NCI-H2107 (cell line): ENCODE measurements at places on chromosomes 13 and 19.

- no peak for DNase-seq
Observed at GRCh38 chr13:93723316-93723715, 496.7 kb downstream of the GPC6 start.

DNA sequence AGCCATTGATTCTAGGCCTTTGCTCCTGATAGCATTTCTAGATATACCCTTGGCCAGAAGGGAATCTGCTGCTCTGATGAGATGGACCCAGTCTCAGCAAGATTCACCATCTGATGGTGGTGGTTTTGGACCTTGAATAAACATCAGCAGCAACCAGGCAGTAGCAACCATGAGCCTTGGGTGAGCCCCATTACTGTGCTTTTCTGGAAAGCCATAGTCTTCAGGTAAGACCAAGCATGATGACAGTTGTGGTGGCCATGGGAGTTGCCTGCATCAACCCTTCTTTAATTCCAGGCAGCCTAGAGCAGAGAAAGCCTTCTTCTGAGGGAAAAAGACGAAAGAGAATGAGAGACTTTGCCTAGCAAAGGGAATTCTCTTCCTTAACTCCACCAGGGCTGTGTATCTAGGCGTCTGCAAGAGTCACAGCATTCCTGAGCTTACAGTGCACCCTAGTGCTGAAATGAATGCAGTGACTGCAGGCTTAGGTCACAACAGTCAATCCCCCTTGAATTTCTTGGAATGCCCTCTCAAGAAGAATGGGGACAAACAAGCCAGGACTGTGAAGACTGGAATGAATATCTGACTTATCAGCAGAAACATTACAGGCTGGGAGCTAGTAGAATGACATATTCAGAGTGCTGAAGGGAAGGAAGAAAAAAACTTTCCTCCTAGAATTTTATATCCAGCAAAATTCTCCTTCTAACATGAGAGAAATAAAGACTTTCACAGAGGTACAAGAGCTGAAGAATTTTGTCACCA, 942.4 kb upstream of the PCDH20 start:
- no peak for DNase-seq

GRCh38 chr13:112734696-112735547, 45.1 kb downstream of the ATP11A start:
- no peak for DNase-seq

GRCh38 chr13:49348751-49349150, 95.1 kb downstream of the CAB39L start:
- DNase-seq = no peak

DNA sequence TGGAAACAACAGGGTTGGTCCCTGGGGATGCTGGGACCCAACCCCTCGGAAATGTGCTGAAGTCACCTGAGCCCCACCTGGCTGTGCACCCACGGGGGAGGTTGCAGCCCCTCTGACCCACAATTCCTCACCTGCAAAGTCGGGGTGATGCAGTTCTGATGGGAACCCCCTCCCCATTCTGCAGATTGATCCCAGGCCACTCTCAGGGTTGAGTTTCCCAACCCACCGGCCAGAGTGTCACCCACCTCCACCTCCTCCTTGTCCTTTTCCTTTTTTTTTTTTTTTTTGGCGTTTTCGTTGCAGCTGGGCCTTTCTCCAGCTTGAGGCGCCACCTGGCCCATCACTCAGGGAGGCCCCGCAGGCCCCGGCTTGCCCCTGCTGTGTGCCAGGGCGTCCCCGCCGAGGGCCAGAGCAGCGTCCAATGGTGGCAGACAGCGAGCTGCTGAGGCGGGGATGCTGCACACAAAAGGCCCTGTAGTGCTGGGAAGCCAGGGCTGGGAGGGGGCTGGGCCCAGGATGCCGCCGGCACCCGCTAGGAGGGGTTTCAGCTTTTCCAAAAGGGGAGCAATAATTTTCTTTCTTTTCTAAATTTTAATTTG, 4.6 kb downstream of the PIK3R2 start:
- peak; percentile 70 for DNase-seq

GRCh38 chr19:56085571-56086275, 35.4 kb downstream of the ZNF787 start:
- DNase-seq = no peak

DNA sequence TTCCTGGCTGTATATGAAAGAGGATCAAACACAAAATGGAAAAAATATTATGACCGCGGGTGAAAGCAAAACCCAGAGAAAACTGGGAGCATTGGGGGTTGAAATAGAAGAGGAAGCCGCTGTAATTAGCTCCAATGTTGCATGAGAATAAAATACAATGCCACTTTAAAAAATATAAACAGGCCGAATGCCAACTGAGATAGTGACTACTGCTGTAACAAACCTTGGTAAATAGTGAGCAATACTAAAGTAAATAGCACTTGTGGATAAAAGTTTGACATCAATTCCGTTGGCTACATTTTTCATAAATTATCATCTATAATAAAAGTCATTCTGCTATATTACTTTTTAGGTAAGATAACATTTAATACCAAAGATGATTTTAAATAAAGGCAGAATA, 395.8 kb upstream of the MIR17HG start:
- DNase-seq = no peak

DNA sequence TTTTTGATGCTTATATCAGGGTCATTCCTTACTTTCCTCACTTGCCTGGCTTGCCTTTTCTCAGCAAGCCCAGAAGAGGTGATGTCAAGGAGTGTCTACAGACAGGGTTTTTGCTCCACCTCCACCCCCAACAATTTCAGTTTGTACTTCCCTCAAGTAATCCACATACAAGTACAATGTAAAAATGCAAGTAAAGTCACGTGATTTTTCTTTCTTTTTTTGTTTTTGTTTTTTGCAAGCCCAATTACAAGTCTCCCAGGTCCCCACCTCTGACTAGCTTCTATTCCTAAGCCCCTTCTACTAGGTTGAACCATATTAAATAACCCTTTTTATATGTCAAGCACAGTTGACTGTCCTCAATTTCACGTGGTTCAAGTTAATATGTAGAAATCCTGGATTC, 579.6 kb downstream of the DIAPH3 start:
- no peak for DNase-seq

GRCh38 chr13:102002287-102002686, 399.6 kb downstream of the FGF14 start:
- no peak for DNase-seq

GRCh38 chr13:26424181-26424580, 133.3 kb upstream of the WASF3 start:
- no peak for DNase-seq

GRCh38 chr19:58455306-58455705, 3.9 kb downstream of the ZNF324B start:
- no peak for DNase-seq

DNA sequence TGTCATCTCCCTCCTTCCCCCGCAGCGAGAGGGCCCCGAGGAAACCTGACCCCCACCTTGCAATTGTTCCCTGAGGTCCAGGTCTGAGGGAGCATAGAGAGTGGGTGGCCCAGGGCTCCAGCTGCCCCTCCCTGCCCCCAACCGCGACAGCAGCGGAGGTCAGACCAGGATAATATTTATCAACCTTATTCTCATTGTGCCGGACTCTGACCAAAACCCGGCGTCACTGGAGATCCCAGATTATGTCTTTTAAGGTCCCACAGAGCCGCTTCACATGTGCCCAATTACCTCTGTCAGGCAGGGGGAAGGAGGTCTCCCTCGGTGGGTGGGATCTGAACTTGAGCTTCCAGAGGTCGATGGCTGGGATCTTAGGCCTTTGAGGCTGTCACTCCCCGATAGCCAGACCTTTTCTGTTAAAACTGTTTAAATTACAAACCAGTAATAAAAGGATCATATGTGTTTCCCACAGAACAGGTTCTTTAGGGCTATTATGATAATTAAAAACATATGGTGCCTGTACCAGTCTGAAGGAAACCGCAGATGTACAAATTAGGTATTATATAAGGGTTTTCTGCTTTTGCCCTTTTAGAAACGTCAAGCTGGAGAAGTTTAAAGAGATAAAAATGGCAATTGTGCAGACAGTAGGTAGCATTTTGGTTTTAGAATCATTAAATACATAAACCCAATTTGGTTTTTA, 195.5 kb downstream of the ZNF536 start:
- DNase-seq = no peak

- no peak for DNase-seq
Observed at GRCh38 chr19:58372311-58373133, 8.3 kb downstream of the ZNF837 start.

DNA sequence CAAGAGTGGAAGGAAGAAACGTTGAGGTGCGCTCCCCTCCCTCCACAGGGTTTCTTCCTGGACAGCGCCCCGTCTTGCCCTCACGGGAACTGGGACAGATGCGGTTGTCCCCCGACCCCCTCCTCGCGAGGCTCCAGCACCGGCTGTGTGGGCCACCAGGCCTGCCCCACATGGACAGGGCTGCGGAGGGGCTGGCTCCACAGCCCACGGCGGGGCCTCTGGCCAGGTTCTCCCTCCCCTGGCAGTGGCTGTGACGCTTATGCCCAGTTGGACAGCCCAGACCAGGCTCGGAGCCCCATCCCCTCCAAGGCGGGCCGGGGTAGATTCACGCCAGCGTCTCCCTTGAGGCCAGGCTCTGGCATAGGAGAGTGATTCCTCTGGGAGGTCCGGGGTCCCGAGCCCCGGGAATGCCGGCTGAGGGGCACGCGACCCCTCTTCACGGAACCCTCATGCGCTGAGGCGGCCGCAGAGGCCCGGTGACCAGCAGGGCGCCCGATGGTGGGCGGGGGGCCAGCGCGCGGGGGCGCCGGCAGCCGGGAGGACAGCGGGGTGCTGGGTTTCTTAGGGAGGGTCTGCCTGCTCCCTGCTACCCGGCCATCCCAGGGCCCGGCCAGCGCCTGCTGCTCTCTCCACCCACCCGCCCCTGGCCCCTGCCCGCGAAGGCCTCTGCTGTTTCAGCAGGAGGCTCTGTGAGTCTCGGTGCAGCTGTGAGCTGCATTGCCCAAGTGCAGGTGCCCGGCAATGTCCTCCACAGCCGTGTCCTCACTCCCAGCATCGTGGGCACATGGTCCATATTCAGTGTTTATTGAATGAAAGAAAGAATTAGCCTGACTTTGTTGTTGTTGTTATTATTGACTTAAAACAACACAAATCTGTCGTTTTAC, 20.3 kb upstream of the GAS6 start:
- DNase-seq = no peak

DNA sequence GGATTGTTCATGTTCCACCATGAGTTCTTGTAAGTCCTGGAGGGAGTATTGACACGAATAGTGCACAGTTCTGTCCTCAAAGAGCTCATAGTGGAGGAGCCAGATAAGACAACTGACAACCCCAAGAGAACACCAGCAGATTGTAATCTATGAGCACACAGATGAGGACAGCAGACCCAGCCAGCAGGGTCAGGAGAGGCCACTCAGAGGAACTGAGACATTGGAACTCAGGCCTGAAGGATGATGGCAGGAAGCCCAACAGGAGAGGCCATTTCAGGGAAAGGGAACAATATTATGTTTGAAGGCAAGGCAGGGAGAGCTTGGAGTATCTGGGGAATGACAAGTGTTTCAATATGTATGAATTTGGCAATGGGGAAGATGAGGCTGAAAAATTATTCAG, 63.7 kb upstream of the IPO5 start:
- DNase-seq = no peak

GRCh38 chr19:43957891-43958290, 6.9 kb downstream of the ZNF221 start:
- no peak for DNase-seq

DNA sequence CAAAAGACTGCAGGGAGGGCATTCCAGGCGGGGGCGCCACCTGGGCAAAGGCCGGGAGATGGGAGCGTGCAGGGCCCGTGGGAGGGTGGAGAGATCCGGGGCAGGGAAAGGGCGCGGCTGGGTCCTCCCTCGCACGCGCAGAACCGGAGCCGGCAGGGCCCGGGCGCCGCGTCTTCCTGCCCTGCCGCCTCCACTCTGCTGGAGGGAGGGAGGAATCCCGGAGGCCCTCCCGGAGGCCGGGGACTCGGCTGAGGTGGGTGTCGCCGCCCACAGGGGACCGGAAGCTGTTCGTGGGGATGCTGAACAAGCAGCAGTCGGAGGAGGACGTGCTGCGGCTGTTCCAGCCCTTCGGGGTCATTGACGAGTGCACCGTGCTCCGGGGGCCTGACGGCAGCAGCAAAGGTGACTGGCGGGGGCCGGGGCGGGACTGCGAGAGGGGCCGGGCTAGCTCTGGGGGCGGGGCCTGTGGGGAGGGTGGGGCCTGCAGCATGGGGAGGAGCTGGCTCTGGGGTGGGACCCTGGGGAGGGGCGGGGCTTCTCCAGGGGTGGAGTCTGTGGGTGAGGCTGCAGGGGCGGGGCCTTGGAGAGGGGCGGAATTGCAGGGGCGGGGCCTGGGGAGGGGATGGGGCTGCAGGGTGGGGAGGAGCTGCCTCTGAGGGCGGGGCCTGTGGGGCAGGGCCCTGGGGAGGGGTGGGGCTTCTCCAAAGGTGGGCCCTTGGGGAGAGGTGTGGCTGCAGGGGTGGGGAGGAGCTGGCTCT, 51.3 kb downstream of the CELF5 start:
- DNase-seq = no peak

DNA sequence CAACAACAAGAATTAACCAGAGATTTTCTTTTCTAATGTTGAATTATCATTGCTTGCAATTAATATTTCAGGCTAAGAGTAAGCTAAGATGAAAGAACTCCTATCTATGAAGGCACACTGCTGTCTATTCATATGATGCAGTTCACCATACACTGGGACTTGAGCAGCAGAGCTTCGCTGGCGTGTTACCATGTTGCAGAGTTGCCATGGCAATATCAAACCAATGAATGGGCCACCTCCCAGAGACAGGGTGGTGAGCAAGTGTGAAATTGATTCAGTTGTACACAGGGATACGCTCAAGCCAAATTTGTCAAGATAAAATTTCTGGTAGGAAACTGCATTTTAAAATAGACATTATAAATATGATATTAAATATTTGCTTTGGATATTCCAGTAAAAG, 69.3 kb upstream of the MYO16 start:
- DNase-seq = no peak

- DNase-seq = no peak
Observed at GRCh38 chr13:48595431-48596429, 58.0 kb upstream of the CYSLTR2 start.

DNA sequence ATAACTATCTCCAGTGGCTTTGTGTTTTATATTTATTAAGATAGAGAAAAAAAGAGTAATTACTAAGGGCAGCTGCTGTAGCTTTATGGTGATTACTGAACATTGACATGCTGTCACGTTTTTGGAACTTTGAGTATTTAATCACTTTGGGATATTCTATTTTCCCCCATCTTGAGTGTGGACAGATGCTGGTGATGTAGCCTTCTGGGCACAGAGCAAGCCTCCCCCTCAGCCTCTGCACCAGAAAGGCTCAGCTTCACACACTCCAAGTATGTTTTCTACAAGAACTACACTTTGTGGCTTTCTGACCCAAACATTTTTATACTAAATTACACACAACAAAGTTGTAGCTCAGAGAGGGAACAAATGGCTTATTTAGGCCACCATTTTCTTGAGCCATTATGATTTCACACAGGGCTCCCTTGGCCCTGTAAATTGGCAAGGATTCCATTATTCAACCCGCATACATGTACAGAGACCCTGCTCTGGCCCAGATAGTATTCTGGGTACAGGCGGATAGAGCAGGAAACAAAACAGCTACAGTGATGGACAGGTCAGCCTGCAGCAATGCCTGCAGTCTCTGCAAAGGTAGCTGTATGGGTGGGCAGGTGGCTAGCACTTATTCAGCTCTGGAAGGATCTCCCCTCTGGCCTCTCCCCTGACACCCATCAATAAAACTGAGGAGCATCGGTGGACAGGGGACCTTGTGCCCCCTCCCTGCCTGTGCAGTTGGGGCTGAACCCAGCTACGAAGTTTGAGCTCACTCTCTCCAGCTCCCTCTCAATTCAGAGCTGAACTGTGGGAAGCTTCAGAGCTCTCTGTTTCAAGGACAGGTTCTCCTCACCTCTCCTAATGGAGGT, 1.3 kb downstream of the ALOX5AP start:
- DNase-seq = no peak
